CD4-positive, alpha-beta T cell treated with Interleukin-6 at 100 ng/mL for 8 hours (primary cell): ENCODE measurements at places on chromosomes 4 and X.
A peak's percentile ranks its signal among the peaks of the same experiment; 100 is the strongest.

GRCh38 chr4:120777459-120777858, 145.1 kb downstream of the PRDM5 start:
- no peak for DNase-seq

DNA sequence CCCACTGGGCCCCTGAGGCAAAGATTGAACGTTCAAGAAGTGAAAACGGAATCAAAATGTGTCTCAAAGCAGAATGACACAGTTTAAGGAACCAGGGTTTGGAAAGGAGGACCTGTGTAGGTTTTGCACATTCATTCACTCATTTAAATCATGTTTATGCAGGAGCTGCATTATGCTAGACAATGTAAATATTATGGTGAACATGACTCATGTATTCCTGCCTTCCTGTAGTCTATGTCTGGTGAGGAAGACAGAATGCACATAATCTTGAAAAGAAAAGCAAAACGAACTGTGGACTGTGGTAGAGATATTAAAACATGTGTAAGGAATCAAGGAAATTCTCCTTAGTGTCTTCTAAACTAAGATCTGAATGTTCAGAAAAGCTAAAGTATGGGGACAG, 311.8 kb upstream of the SMIM31 start:
- no peak for DNase-seq

GRCh38 chrX:10529344-10529743, 91.0 kb downstream of the MID1 start:
- DNase-seq = no peak

DNA sequence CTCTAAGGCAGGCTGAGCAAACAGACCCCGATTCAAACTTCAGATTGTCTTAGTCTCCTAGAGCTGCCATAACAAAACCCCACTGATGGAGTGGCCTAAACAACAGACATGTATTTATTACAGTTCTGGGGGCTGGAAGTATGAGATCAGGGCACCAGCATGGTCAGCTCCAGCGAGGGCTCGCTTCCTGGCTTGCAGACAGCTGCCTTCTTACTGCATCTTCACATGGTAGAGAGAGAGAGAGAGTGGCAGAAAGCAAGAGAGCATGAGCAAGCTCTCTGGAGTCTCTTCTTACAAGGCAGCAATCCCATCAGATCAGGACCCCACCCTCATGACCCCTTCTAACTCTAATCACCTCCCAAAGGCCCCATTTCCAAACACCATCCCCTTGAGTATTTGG, 22.3 kb upstream of the SORCS2 start:
- no peak for DNase-seq

DNA sequence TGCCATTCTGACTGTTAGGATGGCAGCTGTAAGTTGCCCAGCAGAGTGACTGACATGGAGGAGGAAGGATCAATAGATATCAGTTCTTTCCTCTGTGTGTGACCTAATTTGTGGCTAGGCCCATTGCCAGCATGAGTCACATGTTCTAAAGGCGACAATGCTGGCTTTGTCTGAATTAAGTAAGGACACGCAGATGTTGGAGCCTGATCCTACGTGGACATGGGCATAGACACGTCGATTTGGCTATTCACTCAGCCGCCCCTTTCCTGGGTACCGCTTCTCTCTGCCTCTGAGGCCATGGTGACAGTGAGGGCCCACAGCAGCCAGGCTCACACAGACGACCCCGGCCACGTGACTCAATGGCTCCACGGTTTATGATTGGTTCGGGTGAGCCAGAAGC, 16.3 kb downstream of the PROM1 start:
- DNase-seq = no peak

DNA sequence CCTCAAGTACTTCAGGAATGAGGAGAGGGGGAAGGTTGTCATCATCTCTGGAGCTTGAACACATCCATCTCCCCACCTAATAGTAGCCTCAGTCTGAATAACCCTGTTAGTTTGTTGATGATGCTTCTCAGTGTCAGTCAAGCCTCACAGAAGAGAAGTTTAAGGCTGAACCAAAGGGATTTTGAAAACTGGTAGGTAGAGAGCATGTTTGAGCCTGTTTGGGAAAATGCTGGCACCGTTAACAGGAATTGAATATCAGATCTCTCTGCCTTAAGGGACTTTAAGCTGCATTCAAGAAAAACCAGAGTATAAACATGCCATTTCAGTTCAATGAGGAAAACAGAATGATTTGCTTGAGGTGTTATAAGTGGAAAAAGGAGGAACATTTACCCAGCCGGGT, 73.1 kb downstream of the MAPK10 start:
- no peak for DNase-seq

- DNase-seq = no peak
These were observed 63.4 kb upstream of the MAGEB2 start for GRCh38 chrX:30151964-30152363.

- DNase-seq = no peak
These were observed 62.8 kb downstream of the RWDD4 start for GRCh38 chr4:183596067-183596757.

DNA sequence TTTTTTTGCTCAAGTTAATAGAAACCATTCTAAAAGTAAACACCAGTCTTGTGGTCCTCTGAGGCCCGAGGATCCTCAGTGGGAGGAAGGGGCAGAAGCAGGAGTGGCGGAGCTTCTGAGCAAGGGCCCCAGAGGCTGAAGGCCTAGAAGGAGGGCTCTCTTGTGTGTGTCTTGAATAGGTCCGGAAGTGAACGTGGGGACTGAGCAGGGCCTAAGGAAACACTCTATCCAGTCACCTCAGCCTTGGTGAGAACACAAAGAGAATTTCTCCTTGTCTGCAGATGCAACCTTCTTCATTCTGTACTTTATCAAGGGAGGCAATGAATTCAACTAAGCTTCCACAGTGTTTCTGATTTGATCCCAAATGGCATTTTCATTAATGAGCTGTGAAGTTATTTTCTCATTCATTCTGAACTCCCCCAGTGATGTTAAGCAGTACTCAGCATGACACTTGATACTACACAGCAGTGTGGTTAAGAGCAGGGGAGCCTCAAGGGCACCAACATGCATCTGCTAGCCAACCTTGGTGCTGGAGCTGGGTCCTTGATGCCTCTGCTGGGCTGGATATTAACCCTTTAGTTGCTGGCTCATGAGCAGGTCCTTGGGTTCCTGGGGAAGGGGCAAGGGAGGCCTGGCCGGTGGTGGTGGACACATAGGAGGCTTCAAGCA, 64.7 kb downstream of the RBM47 start:
- DNase-seq = no peak

DNA sequence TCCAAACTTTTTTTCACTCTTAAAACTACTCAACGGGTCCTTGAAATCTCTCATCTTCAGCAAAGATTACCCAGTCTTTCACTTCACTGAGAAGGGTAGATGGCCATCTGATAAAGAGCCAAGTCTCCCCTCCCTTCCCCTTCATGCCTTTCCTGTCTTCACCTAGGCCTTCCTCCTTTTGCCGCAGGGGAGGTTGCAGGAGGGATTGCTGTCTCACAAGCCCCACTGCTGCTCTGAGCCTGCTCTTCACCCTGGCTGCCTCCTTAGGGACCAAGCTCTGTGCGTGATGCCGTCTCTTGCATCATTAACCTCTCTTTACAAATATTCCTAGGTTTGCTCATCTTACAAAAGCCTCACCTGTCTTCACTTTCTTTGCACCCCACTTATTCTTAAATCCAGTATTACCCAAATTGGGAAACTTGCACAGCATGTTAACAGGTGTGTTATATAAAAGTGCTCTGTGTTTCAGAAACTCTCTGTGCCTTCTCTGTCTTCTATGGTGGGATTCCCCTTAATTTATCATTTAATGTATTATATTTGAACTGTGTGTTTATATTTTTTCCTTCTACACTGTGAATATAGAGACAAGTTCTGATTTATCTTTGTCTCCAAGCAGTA, 3.8 kb downstream of the ZFX start:
- DNase-seq = peak; percentile 19

GRCh38 chr4:166091912-166092510, 219.0 kb downstream of the TLL1 start:
- DNase-seq = no peak

DNA sequence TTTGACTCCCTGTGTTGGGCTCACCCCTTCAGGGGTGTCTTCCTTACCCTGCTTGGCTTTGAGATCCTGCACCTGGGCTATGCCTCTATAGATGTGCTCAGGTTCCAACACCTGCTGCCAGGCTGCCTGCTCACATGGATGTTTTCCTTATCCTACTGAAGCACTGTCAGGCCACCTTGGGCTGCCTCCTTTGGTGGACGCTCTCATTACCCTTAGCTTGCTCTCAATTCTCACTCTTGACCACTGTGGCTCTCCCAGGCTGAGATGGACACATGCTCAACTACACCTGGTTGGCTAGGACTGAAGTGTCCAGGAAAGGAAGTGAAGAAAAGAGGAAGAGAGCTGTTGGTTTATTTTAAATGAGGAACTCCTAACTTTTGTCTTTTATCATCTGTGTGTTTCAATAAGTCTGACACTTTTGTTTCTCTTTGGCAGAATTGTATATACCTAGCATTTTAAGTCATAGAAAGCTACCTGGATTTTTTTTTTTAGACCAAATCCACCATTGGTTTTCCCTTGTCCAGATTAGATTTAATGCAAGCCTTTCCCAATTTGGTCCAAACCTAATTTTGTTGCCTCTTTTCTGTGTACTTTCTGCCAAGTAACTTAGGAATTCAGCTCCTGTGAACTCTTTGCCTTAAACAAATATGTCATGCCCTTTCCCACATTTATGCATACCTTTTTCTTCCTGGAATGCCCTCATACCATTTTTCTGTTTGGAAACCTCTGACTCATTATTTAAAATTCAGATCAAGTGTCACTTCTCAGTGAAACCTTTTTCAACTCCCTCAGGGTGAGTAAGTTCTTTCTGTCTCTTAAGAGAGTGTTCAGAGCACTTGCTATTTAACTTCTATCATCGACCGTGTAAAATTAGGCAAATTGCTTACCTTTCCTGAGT, 175.8 kb downstream of the GC start:
- DNase-seq = no peak

- no peak for DNase-seq
These were observed 351.8 kb downstream of the GRIA2 start for GRCh38 chr4:157572284-157572683.

DNA sequence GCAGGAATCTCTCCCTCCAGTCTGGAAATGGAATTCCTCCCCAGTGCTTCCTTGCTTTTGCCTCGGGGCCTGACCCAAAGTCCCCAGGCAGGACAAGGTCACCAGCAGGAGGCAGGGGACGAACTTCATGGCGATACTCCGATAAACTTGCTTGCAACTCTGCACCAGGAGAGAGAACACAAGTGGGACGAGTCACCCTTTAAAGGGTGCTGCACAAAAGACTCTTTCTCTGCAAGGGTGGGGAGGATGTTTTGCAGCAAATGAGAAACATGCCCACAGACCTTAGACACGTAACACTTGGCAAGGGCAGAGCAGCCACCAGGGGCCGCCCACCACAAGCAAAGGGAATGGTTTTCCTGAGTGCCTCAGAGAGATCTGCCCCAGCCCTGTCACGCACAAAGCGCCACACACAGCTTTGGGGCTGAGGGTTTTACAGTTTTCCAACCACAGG, at the start of gene FGFBP2:
Gene FGFBP2, minus strand, starts transcription at position 175 of the 451 bp plus-strand sequence. Its CDS starts 46 bp downstream, at position 129.
- peak; percentile 41 for DNase-seq

DNA sequence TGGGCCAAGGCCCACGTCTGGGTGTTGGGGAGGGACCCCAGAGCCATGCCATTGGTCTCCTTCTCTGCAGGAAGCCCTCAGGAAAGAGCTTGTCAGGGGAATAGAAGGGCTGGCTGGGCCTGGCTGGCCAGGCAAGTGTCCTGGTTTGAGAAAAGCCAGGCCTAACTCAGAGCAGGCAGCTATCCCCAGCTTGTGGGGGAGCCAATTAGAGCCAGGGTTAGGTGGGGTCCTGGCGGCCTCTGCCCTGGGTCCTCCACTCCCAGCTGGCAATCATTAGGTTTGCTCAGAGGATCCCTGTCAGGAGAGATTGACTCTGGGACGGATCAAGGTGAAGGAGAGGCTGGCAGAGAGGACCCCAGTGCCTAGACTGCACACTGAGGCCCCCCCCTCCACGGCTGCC, 64.8 kb downstream of the PJA1 start:
- DNase-seq = no peak

GRCh38 chr4:185778307-185778706, 33.7 kb downstream of the SORBS2 start:
- DNase-seq = no peak
